Activated CD4-positive, alpha-beta memory T cell treated with anti-CD3 and anti-CD28 coated beads for 36 hours (primary cell): ENCODE measurements at places on chromosomes 13 and 19. TPM values are rescaled to one million over a fixed set of nuclear protein-coding genes. Genes with fewer than 3 reads are reported as not detected.

DNA sequence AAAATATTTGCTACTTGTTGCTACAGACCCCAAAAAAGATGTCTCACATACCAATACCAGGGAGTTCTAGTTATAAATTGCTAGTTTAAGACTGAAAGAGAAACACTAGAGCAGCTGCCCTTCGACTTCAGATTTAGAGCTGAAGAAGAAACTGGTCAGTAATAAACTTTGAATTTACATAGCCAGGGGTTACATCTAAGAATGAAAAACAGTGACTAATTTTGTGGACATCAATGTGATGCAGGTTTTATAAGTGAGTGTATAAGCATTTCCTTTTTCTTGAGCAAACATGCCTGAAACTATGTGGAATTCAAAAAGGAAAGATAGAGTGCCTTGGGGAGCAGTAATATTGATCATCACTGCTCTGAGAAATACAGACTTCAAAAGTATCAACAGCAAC is 724.9 kb upstream of the MIR17HG start:
- DNase-seq, result no peak

- no peak for DNase-seq
These were observed 369.4 kb downstream of the LIG4 start for GRCh38 chr13:107845911-107846310.

DNA sequence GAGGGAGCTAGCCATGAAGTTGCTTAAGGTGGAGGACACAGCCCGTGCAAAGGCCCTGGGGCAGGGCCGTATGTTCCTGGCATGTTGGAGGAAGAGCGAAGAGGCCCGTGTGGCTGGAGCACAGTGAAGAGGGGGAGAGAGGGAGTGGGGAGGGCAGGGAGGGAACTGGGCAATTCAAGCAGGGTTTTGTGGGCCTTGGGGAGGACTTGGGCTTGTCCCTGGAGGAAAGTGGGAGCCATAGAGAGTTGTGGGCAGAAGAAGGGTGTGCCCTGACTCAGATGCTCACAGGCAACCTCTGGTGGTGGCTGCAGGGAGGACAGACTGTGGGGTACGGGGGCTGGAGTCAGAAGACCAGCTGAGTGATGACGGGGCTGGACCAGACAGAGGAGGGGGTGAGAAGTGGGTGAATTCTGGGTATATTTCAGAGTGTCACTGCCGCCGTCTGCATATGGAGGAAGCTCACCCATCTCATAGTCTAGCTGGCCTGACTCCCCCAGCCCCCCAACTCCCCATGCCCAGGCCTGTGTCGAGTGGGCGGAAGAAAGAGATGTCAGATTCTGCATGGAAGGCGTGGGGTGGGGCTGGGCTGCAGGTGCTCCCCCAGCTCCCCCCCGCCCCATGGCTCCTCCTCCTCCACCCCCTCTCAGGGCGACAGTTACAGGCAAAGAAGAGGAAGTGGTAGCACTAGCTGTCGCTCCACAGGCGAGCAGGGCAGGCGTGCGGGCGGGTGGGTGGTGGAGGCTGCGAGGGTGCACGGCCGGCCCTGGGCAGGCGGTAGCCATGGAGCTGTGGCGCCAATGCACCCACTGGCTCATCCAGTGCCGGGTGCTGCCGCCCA is at the start of gene VAV1:
Gene VAV1, plus strand, starts transcription at position 681 of the 838 bp plus-strand sequence. Its CDS starts 100 bp downstream, at position 781.
- DNase-seq, result peak; percentile 91

DNA sequence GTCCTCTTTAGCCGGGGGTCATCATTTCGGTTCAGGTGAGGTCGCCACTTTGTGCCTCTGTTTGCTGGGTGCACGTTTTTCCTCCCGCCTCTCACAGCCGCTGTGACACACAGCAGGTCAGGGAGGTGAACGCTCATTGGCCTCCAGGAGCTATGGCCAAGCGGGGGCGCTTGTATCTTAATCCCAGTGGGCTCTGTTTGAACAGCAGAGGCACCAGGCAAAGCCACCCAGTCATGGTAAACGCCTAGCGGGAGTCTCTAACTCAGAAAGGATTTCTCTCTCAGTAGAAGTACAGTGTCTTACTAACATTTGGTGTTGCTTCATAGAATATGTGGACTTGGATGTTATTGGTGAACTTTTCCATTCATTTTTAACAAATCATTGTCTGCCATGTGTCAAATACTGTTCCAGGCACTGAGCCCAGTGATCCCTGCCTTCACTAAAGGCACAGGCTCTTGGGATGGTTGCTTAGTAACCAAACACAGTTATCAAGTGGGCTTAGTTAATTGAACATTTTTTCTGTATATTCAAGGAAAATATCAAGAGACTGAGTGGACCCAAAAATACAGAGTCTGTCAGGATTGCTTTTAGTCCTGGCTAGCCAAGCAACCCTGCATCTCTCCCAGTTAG is 186.7 kb downstream of the STK24 start:
- no peak for DNase-seq

GRCh38 chr13:46185634-46186033 is 3.7 kb upstream of the LCP1 start:
- DNase-seq, result no peak

- DNase-seq, result no peak
These were observed 8.6 kb downstream of the KDM4B start for GRCh38 chr19:4977299-4978174.

GRCh38 chr13:114081761-114082681 is 50.4 kb downstream of the RASA3 start:
- DNase-seq, result no peak

DNA sequence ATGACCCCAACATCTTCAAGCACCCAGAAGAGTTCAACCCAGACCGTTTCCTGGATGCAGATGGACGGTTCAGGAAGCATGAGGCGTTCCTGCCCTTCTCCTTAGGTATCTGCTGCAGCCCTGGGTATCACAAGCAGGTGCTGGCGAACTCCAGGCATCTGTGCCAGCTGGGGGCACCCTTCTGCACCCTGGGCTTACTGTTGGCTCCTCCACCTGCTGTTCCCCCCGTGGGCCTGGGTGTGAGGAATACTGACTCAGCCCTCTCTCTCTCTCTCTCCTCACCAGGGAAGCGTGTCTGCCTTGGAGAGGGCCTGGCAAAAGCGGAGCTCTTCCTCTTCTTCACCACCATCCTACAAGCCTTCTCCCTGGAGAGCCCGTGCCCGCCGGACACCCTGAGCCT is 13.0 kb downstream of the CYP2S1 start:
- peak; percentile 31 for DNase-seq

DNA sequence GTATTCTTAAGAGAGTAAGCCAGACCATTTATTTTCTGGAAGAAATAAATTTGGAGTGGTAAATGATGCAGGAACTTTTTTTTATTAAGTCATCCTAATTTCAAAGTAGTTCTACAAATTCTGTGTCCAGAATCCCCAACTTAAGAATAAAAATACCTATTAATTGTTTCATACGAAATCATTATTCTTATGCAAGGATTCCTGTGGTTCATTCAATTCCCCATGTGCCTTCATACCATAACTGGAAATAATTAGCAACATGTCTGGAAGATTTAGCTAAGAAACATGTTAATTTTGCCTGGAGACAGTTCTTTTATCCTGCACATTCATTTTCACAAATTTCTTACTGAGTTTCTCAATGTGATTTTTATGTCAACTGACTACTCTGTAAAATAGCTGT is 408.6 kb downstream of the PCDH9 start:
- no peak for DNase-seq

- DNase-seq, result no peak
These were observed 27.6 kb downstream of the CPT1C start for GRCh38 chr19:49718511-49718910.

DNA sequence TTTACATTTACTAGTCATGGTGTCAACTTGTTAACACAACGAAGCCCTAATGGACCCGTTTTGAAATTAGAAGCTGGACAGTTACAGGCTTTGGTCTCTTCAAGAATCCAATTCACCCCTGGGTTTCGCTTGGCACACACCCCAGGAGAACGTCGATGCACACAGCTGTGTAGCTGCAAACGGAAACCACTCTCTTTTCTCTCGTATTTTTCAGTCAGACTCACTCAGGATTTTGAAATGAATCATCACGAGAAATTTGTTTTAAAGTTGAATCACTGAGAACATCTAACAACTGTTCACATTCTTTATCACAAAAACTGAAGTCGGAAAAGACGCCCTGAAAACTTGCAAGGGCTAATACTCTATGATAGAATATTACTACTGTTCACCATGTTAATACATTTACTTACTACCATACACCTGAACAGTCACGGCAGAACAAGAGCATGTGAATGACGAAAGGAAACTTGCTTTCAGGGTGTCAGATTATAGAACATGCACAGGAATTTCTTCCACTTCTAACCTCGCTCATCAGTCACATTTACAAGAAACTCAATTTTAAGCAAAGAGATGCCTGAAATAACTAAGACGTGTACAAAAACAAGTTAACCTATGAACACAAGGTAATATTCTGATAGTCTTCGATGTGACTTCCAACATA is 4.7 kb downstream of the PNMA8A start:
- DNase-seq, result peak; percentile 71

DNA sequence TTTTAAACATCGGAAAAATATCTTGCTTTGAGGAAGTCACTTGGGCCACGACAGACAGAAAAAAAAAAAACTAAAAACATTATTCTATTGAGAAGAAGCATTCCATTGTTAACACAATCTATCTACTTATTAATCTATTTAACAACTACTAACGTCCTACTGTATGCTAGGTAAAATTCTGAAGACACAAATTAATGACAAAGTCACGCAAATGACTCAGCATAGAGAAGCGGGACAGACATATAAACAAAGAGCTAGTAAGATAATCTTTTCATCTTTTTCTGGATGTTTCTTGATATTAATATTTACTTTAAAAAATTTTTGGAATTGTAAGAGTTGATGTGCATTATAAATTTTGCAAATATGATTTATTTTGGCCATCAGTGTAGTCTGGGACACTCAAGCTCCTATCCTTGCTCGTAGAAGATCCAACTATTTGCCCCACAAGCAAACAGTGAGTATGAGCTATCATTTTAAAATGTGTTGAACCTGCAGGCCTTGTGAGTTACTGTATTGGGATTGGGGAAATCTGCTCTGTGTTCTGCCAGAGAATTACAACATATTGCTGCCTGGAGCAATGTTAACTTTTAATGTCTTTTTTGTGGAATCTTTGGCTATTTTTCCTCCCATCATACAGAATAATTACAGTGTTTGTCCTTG is 109.1 kb downstream of the PCDH9 start:
- no peak for DNase-seq

GRCh38 chr13:30799356-30799824 is 64.0 kb downstream of the ALOX5AP start:
- DNase-seq, result no peak

DNA sequence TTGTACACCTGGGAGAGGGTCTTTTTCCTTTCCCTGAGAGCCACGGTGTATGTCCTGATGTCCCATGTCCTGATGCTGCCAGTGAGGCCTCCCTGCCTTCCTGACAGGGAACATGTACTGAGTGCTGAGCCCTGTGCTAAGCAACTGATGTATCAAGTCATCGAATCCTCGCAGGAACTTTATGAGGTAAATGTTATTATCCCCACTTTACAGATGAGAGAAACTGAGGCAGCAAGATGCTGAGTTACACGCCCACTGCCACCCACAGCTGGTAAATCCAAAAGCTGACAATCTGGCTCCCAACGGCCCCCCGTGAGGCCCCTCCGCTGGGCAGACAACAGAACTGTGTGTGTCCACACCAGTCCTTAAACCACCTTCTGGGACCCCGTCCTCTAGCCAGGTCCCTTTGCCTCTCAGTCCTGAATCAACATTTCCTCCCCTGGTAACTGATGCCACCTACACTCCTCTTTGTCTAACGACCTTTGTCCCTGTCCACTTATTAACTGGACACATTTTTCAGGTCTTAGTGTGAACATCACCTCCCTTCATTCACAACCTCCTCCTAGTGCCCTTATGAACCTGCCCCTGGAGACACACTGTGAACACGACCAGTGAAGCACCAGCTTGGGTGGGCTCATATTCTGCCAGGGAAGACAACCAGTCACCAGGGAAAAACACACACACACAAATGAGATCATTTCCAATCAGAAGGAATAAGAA is 5.4 kb upstream of the VSIG10L start:
- no peak for DNase-seq

GRCh38 chr19:51136851-51137551 is 5.1 kb upstream of the SIGLEC7 start:
- DNase-seq, result peak; percentile 16

- no peak for DNase-seq
These were observed 9.6 kb downstream of the CIC start for GRCh38 chr19:42278452-42279154.

DNA sequence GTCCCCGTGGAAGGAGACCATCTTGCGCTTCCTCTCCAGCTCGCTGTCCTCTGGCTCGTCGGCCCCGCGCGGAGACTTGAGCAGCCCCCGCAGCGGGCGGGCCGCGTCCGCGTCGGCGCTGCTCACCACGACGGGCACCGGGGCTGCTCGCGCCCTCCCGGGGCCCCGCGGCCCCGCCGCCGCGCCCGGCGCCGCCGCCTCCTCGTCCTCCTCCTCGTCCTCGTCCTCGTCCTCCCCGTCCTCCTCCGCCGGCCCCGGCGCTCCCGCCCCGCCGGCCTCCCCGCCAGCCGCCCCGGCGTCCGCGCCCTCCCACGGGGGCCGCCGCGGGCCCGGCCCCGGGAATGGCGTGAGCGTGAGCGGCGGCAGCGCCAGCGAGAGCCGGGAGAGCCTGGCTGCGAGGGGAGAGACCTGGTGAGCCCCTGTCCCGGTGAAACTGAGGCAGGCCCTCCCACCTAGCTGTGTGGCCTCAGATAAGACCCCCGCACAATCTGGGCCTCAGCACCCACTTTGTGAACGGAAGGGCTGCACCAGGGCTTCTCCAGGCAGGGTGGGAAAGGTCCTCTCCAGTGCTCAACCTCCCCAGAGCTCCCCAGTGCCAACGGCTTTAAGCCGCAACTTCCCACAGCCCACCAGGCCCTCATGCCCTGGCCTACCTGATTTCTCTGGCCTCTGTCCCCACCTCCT is 17.8 kb downstream of the LMTK3 start:
- no peak for DNase-seq

DNA sequence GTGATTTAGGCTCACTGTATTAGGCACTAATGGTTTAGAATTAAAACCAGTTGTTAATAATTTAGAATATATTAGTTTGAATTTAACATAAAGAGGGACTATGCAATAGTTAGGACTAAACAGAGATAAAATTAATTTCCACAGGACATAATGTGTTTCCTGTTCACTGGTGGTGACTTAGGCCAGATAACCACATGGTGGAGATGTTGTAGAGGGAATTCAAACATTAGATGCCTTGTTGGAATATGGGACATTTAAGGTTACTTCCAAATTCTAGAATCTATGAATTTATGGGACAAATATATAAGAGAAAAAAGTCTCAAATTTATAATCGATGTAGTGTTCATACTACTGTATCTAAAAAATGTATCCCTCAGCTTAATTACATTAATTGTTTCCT is 615.5 kb upstream of the KLHL1 start:
- DNase-seq, result no peak

GRCh38 chr19:19406878-19407632 is 1.6 kb downstream of the GATAD2A start:
- peak; percentile 79 for DNase-seq

- no peak for DNase-seq
These were observed 11.4 kb downstream of the SBNO2 start for GRCh38 chr19:1162404-1163282.

The VSTM2B gene
- not detected for total RNA-seq

The CRLF1 gene
- not detected for total RNA-seq

The ZNF723 gene
- not detected for total RNA-seq

The B3GNT8 gene
- total RNA-seq, result 0.68 TPM

The ARL11 gene
- total RNA-seq, result 0.34 TPM

The CCDC9 gene
- total RNA-seq, result 32.7 TPM

The FGF22 gene
- not detected for total RNA-seq

The CASP14 gene
- total RNA-seq, result not detected

The N4BP2L1 gene
- total RNA-seq, result 22.1 TPM

The IL12RB1 gene
- 22.6 TPM for total RNA-seq

The PGLYRP1 gene
- total RNA-seq, result not detected
